NCI-H524 (cell line): ENCODE measurements at places on chromosomes 16 and 17.

GRCh38 chr17:17833658-17834357 is 3.0 kb downstream of the SREBF1 start:
- no peak for DNase-seq

- DNase-seq, result no peak
Observed at GRCh38 chr16:88451586-88452481, 1.2 kb upstream of the ZFPM1 start.

DNA sequence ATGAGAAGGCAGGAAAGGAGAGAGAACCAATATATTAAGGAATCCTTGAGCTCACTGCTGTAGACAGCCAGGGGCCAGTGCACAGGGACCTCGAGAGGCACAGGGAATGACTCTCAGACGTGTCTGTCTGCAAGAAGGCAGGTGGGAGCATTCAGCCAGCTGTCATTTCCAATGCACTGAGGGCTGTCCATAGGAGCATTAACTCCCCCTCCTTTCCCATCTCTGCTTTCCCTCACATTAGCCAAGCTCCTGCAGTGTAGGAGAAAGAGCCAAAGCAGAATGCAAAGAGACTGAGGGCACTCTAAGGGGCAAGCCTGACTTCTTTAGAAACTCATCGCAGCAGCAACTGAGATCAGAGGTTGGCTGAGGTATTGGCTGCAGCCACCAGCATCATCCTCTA is 218.3 kb downstream of the CDH13 start:
- peak; percentile 92 for DNase-seq

DNA sequence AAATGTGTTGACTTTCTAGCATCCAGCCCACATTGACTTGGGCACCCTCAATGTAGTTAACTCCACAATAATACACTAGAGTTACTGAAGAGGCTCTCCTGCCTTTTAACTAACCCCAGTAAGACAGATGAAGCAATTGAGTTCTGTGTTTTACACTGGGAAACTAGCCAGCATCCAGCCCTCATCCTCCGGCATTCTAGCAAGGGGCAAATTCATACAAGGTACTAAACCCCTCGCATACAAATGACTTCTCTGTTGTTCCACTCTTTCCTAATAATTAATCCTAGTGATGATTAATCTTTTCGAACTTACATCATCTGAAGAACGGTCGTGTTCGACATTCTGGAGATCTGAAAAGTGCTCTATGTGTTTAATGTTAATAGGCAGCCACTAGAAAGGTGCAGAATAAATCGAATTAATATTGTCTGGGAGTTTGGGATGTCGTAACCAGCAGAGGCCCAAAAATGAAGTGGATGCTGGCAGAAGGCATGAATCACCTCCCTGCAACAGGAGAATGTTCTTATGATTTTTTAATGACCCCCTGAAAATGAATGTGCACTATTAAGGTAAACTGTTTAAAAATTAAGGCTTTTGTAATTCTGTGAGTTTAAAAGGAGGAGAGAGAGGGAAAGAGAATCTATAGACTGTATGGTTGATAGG is 249.4 kb downstream of the SNX29 start:
- no peak for DNase-seq

- peak; percentile 44 for DNase-seq
Observed at GRCh38 chr17:57675427-57676387, 69.4 kb downstream of the CCDC182 start.

DNA sequence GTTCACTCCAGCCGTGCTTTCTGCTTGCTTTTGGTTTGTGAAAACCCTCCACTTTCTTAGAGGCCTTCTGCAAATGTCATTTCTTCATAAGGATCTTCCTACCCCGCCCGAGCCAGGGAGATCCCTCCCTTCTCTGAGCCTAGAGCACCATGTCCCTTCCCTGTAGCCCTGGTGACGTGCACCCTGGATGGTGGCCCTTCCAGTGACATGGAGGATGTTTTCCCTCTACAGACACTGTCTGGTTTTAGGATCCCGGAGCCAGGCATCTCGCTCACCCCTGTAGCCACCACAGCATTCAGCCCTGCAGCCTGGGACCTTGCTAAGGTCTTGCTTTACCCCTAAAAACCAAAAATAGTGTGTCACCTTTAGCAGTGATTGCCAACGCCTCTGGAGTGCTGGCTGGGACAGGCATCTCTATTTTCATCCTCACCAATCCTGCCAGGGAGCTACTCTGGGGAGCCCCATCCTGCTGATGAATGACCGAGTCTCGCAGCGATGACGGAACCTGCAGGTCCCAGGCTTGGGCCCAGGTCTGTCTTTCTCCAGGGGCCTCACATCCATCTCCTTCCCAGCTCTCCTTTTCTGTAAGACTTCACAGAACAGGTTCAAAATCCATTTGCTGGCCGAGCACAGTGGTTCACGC is 394.1 kb upstream of the TNRC6C start:
- no peak for DNase-seq

DNA sequence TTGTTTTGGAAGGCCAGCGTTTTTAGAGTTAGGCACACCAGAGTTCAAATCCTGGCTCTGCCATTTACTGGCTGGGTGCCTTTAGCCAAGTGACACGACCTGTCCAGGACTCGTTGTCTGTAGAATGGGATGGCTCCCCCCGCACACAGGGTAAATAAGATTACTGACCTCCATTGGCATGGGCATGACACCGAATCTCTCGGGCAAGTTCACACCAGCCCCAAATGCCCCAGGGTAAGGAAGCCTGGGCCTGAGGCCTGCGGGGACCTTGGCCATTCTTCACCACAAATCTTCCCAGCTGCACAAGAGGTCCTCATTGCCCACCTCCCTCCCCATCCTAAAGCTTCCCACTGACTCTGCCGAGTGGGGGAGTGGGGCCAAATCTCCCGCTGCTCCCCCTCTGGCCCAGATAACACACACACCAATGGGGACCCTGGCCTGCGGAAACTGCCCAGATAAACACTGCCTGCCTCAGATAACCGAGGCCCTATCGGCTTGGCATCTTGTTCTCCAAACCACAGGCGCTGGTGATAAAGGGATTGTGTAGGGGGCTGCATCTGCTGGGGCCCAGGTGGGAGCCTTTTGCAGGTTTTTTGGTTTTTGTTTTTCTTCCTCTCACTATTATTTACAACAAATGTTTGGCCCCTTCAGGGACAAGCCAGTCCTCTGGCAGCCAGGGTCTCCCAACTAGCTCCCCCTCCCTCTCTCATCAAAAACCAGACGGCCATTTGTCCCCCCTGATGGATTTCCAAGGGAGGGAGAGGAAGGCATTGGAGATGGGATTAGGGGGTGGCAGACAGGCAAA is 75.0 kb upstream of the LHX1 start:
- DNase-seq, result no peak
